ENCODE measurements at places on chromosomes 5 and 9.

DNA sequence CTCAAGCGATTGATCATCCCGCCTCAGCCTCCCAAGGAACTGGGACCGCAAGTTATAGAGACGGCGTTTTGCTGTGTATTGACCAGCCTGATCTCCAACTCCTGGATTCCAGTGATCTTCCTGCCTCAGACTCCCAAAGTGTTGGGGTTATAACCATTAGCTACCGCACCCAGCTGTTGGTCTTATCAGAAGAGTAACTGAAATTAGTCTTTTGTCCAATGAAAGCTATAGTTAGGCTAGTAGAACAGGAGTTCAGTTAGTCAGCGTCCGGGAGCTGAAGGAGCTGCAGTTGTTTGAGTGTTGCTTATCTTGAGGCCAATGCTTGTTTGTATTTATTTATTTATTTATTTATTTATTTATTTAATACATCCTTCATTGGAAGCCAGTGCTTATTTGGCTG lies 3.2 kb upstream of the MIGA2 start:
- DNase-seq: no peak

GRCh38 chr5:101783241-101784013 lies 512.7 kb downstream of the SLCO4C1 start:
- no peak for DNase-seq

- DNase-seq: no peak
Measured at GRCh38 chr9:79489261-79490000, 82.3 kb upstream of the TLE4 start.

DNA sequence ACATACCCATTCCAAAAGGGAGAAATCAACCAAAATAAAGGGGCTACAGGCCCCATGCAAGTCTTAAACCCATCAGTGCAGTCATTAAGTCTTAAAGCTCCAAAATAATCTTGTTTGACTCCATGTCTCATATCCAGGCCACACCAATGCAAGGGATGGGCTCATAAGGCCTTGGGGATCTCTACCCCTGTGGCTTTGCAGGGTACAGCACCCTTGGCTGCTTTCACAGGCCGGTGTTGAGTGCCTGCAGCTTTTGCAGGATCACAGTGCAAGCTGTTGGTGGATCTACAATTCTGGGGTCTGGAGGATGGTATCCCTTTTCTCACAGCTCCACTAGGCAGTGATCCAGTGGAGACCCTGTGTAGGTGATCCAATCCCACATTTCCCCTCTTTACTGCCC lies 5.0 kb upstream of the SPINK14 start:
- no peak for DNase-seq

- no peak for DNase-seq
Measured at GRCh38 chr5:107860044-107860443, 189.3 kb upstream of the EFNA5 start.

- no peak for DNase-seq
Measured at GRCh38 chr9:73148447-73148937, 3.2 kb upstream of the ANXA1 start.

DNA sequence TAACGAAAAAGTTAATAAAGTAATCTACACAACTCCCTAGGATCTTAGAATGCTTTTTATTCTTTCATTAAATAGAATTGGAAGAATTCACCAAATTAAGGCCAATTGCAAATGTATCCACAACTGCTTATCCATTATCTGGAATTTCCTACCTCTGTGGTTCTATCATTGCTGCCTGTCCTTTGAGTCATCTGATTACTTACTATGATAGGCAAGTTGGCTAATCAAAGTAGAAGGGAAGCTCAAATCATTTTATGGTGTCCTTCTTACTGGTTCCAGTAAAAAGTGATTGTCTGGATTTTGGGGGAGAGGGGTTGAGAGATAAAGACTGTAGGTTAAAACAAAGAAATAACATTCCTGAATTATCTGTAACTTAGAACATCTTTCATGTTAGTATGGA lies 161.4 kb upstream of the GNA14 start:
- DNase-seq: no peak

- DNase-seq: peak; percentile 38
Measured at GRCh38 chr5:74903165-74903787, 37.1 kb upstream of the FAM169A start.

DNA sequence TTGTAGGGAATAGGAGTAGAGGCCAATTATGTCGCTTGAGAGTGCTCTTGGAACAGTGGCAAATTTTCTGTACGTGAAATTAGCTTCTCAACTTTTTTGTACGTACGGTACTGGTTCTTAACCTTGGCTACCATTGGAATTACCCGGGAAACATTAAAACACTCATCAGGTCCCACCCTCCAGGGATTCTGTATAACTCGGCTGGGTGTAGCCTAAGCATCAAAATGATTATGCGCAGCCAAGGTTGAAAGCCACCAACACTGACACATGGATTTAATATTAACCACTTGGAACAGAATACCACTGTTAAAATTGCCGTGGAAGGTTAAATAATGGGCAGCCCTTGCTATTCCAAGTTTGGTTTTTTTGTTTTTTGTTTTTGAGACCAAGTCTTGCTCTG lies 17.4 kb downstream of the DNAJA1 start:
- DNase-seq: no peak

GRCh38 chr5:126963822-126964375 lies 66.5 kb downstream of the MARCHF3 start:
- DNase-seq: no peak

- DNase-seq: no peak
Measured at GRCh38 chr9:35726931-35727330, 5.1 kb downstream of the TLN1 start.

All from GM13977 (cell line).